ENCODE measurements at places on chromosomes 4 and X.
A peak's percentile ranks its signal among the peaks of the same experiment; 100 is the strongest.

GRCh38 chr4:57131849-57132742, 21.9 kb upstream of the IGFBP7 start:
- DNase-seq = peak; percentile 10

- peak; percentile 65 for DNase-seq
These were observed 32.3 kb upstream of the PLAC8 start for GRCh38 chr4:83146841-83147240.

DNA sequence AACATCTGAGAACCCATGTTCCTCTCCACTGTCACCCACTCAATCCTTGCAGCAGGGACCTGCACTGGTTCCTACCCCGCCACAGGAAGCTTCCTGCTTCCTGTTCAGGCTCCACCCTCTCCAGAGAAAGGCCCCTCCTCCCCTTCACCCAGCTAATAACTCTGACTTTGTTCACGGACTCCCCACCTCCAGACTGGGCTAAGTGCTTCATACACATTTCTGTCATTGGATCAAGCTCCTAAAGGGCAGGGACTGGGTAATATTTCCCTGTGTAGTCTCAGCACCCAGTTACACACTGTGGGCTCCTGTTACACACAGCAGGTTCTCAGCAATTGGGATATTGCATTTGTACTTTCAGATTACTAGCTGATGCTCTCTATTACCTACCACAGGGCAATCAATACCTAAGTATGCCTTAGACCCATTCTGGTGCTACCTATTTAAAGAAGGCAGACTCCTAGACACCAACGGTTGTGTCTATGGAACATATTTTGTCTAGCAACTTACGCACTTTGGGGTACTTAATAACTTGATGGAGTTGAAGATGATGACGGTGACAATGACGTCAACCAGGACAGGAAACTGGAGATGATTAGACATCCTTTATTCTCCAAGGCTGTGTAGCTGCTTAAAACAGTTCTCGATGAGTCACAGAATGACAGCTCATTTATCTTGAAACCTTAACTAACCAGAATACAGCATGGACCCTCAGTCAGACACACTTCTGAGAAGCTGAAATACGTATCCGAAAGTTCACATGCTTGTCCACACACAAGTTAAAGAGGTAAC, 58.1 kb downstream of the MAML3 start:
- no peak for DNase-seq

GRCh38 chr4:76546327-76546726, 111.3 kb downstream of the SHROOM3 start:
- no peak for DNase-seq

GRCh38 chr4:53015681-53016080, 153.6 kb downstream of the RASL11B start:
- DNase-seq = peak; percentile 52

GRCh38 chr4:113065629-113066028, 16.2 kb downstream of the ANK2 start:
- DNase-seq = no peak

GRCh38 chr4:74168841-74169240, 10.9 kb downstream of the MTHFD2L start:
- DNase-seq = no peak

GRCh38 chr4:142407596-142407995, 438.5 kb downstream of the INPP4B start:
- DNase-seq = no peak

GRCh38 chr4:7734651-7735260, 204.9 kb downstream of the AFAP1 start:
- no peak for DNase-seq

DNA sequence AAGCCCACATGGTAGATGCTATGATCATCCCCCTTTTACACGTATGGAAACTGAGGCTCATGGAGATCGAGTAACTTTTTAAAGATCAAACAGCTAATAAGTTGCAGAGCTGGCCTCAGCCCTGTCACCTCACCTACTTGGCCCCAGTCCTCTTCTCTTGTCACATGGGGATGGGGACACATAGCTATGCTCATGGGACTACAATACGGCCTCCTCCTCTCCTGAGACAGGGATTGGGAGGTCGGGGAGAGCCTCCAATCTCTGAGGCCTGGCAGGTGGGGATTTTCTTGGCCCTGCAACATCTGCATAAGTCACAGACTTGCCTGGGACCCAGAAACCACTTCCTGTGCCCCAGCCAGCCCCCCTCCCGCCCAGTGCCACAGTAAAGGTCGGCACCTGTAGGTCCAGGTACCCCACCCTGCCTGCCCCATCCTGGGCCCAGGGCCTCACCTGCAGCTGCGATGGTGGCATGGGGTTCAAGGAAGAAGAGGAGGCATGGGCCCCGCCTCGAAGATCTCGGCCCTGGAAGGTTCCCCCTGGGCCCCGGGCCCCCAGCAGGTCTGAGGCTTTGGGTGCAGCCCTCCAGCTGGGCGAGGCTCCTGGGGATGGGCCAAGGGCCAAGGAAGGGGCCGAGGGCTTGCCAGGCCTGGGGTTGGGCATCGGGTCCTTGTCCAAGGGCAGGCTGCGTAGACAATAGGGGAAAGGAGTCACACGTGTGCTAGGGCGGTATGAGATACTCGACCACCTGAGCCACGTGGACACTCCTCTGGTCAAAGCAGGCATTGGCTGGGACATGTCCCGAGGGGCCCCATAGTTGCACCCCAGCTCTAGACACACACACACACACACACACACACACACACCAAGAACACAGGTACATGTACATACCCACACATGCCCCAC, 6.4 kb downstream of the FOXP3 start:
- no peak for DNase-seq

- no peak for DNase-seq
These were observed 8.6 kb downstream of the LCORL start for GRCh38 chr4:18012807-18013462.

- DNase-seq = no peak
These were observed 215.9 kb upstream of the MBNL3 start for GRCh38 chrX:132704769-132705168.

GRCh38 chr4:70927502-70928137, 25.5 kb downstream of the MOB1B start:
- no peak for DNase-seq

GRCh38 chr4:141391293-141391692, 170.6 kb downstream of the ZNF330 start:
- DNase-seq = no peak

DNA sequence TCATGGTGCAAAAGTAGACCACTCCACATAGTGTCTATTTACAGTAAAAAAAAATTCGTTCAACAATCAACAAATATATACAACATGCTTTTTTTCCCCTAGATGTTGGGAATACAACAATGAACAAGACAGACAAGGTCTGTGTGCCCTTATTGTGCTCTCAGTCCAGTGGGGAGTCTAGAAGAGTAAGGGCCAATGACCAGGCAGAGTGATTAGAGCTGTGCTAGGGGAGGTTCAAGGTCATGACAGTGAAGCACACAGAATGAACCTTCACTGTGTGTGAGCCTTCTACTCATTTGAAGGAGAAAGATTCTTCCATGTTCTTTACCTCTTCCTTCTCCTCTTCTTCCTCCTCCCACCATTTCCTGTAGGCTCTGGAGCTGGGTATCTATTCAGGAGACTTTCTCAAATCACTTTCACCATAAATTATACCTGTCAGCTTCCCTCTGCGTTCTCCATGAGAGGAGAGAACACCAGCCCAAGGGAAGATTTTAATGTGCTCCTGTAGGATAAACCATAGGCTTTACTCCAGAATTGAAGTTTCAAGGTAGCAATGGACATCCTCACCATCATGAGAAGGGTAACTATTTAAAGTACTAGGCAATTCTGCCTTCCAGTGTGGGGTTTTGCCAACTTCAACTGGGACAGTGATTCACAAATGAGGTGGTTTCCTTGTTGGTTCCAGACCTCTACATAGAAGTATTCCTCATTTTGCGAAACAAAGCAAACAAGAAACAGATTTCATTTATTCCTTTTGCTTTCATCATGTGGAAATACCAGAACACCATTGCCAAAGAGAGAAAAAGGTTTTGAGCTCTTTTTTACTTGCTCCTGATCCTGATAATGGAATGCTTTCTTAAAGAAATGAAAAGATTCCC, 246.9 kb upstream of the GPC4 start:
- DNase-seq = no peak

DNA sequence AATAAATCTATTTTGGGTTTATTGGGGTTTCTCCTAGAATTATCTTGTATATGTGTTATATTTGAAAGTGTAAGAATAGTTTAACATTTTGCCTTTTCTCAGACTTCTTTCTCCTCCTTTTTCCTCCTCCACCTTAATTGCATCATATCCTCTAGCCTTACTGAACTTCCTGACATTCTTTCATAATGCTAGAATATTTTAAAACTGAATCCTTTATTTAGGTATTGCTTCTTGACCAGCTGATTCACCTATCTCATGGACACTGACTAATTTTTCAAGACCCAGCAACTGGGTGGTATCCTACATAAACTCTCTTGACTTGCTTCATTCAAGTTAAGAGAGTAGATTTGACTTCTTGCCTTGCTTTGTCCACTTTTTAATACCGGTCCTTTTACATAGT, 1508.9 kb downstream of the STIM2 start:
- no peak for DNase-seq

DNA sequence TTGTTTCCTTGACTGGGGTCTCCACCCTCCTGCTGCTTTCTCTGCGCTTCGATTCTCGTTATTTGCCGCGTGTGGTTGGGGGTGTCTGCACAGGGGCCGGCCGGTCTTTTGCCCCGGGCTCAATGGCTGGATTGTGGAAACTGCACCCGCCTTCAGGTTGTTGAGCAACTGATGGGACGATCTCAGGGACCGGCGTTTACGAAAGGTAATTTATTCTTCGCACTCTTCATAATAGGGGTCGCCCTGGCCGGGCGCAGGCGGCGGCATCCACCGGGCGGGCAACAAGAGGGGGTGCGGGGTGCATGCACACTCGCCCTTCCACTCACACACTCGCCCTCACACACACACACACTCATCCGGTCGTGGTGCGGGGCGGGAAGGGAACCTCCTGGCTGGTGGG, 1.4 kb downstream of the ADGRL3 start:
- no peak for DNase-seq

- DNase-seq = no peak
These were observed 231.2 kb downstream of the GPAT3 start for GRCh38 chr4:83767067-83767466.

- DNase-seq = no peak
These were observed 32.8 kb downstream of the RWDD4 start for GRCh38 chr4:183626168-183626567.

GRCh38 chrX:2185341-2186082, 315.3 kb downstream of the DHRSX start:
- DNase-seq = no peak

DNA sequence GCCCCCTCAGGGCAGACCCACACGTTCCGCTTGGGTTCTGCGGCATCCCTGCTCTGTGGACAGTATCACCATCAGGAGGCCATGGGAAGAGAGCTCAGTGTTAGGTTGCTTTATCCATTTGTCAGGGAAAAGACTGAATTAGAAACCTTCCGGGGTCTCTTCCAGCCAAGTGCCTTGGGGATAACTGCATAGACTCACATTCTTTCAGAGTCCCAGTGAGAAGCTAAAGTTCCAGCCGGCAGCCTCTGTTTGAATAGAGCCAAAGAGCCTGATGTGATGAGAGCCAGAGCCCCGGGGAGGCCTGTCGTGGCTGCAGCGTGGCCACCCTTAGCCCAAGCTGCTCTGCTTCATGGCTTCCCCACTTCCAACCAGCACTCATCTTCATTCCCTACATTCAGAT, 85.2 kb downstream of the FHDC1 start:
- DNase-seq = no peak

DNA sequence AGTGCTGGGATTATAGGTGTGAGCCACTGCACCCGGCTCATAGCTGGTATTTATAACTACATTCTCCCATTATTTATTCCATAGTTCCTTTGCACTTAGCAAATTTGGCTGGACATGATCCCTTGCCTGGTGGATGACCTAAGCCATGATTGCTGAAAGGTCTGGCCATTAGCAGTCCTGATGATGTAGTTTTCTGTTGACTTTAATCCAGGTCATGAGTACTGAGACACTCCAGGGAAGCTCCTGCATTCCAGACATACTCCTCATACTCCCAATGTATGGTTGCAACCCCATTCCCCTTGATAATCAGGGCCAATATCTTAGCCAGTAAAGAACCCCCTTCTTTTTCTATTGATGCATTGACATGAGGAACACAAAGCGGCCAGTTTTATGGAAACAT, 24.4 kb upstream of the MGST2 start:
- DNase-seq = no peak

DNA sequence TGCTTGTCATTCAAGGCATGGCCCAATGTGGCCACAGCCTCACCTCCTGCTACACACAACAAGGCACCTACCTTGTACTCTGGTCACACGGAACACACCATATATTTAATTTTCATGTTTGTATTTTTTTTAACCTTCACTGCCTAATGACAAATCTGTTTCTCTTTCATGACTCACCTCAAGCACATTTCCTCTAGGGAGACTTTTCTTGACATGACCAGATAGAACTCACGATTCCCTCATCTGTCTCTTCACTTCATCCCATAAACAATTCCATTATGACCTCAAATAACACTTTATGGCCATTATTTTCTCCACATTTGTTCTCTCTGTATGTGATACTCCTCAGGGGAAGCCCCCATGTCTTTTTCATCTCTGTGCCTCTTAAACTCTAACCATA, 11.1 kb downstream of the DRP2 start:
- DNase-seq = no peak

- DNase-seq = no peak
These were observed 111.7 kb upstream of the TAPT1 start for GRCh38 chr4:16337936-16338335.

- no peak for DNase-seq
These were observed 32.5 kb downstream of the TMEM150C start for GRCh38 chr4:82529322-82529721.

DNA sequence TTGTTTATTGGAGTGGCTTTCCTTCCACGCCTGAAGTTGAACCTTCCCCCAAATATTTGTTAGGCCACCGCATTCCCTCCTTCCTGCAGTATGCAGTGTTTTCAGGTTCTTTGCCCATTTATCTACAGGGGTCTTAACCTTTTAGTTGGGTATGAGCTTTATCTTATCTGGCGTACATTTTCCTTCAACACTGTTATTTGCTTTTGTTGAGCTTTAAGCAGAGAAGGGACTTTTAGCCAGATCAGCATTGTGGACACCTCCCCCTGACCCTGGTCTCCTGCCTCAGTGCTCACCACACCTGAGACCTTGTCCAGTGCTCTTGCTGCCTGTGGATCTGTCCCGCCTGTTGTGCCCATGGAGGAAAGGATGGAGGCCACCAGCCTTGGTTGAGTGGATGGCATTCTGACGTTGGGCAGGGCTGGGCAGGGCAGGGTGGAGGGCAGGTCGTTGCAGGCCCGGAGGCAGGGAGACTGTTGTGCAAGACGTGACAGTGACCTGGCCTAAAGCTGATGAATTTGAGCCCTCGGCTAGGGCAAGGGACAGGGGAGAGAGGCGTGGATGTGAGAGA, 998 bp upstream of the DUSP9 start:
- DNase-seq = no peak

- DNase-seq = no peak
These were observed 828.3 kb downstream of the TECRL start for GRCh38 chr4:63580796-63581475.

DNA sequence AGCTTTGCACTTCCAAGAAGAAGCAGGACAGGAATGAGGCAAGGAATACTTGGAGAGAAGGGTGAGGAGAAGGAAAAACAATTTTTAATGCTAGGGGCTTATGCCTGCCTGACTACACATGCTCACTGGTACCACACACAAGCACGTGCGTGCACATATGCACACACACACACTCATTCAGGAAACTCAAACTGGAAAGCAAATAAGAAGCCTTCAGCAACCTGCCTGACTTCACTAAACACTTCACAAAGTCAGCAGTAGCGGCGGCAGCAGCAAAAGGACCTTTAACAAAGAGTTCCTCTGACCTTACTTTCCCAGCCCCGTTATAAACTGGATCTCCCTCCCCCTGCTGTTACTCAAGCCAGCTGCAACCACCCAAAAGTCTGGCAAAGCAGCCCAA, 3.3 kb downstream of the ZDHHC9 start:
- no peak for DNase-seq

All from NCI-H2171 treated with DMSO at 0.1 percent for 48 hours (cell line).